ENCODE measurements at places on chromosomes 11 and 22.

- DNase-seq = no peak
These were observed 53.5 kb downstream of the MYH9 start for GRCh38 chr22:36334081-36334820.

DNA sequence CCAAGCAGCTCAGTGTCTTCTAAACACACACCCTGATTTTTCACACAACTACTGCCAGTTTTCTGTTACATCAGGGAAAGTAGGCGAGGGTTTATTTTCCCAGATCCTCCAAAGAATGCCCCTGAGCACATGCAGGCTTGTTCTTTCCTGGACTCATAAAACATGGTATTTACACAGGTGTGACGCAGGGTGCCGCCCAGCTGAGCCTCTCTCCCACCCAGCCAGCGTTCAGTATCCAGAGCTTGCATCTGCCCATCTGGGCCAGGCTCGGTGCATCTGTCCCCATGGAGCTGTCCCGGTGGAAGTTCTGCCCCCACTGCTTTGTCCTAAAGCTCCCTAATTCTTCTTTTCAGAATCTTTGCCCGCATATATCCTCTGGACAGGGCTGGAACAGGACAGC lies 44.8 kb upstream of the ISX start:
- no peak for DNase-seq

- no peak for DNase-seq
These were observed 43.5 kb downstream of the NELL1 start for GRCh38 chr11:20712912-20713311.

GRCh38 chr11:112115386-112115785 lies 28.7 kb downstream of the SDHD start:
- no peak for DNase-seq

- no peak for DNase-seq
These were observed 22.3 kb downstream of the SMCO4 start for GRCh38 chr11:93520726-93521509.

GRCh38 chr11:19370100-19370861 lies 129.5 kb upstream of the E2F8 start:
- DNase-seq = no peak

DNA sequence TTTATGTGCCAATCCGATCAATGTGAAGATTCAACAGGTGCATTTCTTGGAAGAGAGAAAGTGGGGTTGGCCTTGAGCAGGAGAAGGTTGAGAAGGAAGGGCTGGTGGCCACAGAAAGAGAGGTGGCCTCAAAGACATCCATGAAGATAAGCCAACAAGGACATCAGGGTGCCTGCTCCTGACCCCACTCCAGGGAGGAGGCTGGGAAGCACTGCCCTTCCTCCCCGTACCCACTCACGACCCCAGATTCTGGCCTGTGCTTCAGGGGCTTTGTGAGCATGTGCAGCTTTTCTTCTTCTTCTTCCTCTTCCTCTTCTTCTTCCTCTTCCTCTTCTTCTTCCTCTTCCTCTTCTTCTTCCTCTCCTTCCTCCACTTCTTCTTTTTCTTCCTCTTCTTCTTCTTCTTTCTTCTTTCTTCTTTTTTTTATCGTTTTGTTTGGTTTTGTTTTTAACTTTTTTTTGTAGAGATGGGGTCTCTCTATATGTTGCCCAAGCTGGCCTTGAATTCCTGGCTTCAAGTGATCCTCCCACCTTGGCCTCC lies 30.3 kb downstream of the DKK3 start:
- DNase-seq = no peak
